ENCODE measurements at places on chromosomes 16 and 17. TPM values are rescaled to one million over a fixed set of nuclear protein-coding genes. Genes with fewer than 3 reads are reported as not detected.

C17orf58 gene
- 14.8 TPM for total RNA-seq

LRRC37A2 gene
- 3.5 TPM for total RNA-seq

PTX4 gene
- total RNA-seq = 0.11 TPM

CCDC144A gene
- 9.1 TPM for total RNA-seq

KRTAP4-9 gene
- 0.12 TPM for total RNA-seq

LITAFD gene
- not detected for total RNA-seq

SLFN13 gene
- total RNA-seq = 5.0 TPM

FOXL1 gene
- 36.7 TPM for total RNA-seq

KRT39 gene
- total RNA-seq = 0.11 TPM

DNAH9 gene
- not detected for total RNA-seq

DNAH3 gene
- under 0.01 TPM for total RNA-seq

TBX2 gene
- 21.0 TPM for total RNA-seq

GP1BA gene
- not detected for total RNA-seq

NTN3 gene
- 2.4 TPM for total RNA-seq

TMC7 gene
- total RNA-seq = 0.50 TPM

EZH1 gene
- total RNA-seq = 18.6 TPM

SLC16A13 gene
- 1.00 TPM for total RNA-seq

PIPOX gene
- total RNA-seq = 1.1 TPM

GPR139 gene
- not detected for total RNA-seq

RASD1 gene
- total RNA-seq = 2.0 TPM

DHX58 gene
- 10.3 TPM for total RNA-seq

CIITA gene
- 0.22 TPM for total RNA-seq

NHERF2 gene
- total RNA-seq = 17.7 TPM

TP53TG3F gene
- total RNA-seq = not detected

SYT17 gene
- under 0.01 TPM for total RNA-seq

SSTR5 gene
- total RNA-seq = not detected

ZG16B gene
- 0.87 TPM for total RNA-seq

HSD11B2 gene
- not detected for total RNA-seq

HS3ST4 gene
- total RNA-seq = not detected

TMIGD1 gene
- total RNA-seq = not detected

RNF166 gene
- total RNA-seq = 18.6 TPM

SLC12A3 gene
- total RNA-seq = not detected

SMIM36 gene
- total RNA-seq = not detected

EFCAB3 gene
- total RNA-seq = not detected

OXLD1 gene
- total RNA-seq = 34.0 TPM

HYDIN gene
- total RNA-seq = 1.00 TPM
